ENCODE measurements at places on chromosomes 1 and 21.
A peak's percentile ranks its signal among the peaks of the same experiment; 100 is the strongest.

DNA sequence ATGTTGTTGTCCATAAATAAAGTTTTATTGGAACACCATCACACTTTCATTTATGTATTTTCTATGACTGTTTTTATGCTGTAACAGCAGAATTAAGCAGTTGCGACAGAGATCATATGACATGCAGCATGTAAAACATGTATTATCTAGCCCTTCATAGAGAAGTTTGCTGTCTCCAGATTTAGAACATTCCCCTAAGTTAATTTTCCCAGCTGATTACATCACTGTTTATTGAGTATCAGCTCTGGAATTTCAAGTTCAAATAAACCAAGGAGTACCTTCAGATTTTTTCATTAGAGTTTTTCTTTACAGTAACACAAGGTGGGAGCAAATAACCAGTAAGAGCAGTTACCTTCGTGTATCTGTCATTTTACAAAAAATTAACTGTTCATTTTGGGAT, 792.8 kb downstream of the USP25 start:
- no peak for DNase-seq

- peak; percentile 56 for DNase-seq
Measured at GRCh38 chr21:34351786-34352241, 12.0 kb upstream of the KCNE2 start.

DNA sequence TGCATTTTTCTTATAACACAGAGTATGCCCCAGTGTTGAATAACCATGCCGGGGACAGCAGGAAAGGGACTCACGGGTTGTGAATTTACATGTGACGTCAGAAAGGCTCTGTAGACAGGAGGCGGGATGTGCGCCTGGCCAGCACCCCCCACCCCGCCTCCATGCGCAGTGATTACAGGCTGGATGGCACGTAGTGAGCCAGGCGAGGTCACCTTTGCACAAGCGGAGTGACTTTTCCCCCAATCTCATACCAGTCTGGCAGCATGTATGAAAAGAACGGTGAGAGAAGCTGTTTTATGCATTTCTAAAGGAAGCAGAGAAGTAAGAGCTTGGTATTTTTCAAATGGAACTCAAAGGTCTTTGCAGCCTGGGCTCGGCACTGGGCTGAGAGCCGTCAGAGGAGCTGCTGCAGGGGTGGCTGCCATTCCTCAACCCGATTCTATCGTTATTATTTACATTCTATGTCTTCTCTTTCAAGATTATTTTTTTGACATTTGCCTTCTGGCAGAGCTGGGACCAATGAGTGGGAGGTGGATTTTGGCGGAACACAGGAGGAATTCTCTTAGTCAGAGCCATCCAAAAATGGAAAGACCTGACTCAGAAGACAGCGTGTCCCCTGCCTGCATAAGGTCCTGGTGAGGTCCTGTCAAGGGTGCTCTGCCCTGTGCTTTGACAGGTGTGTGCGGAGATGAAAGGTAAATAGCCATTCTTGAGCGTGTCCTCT, 115.6 kb upstream of the SLC45A1 start:
- DNase-seq, result no peak

GRCh38 chr1:235883261-235883927, 16.7 kb upstream of the LYST start:
- DNase-seq, result peak; percentile 68

DNA sequence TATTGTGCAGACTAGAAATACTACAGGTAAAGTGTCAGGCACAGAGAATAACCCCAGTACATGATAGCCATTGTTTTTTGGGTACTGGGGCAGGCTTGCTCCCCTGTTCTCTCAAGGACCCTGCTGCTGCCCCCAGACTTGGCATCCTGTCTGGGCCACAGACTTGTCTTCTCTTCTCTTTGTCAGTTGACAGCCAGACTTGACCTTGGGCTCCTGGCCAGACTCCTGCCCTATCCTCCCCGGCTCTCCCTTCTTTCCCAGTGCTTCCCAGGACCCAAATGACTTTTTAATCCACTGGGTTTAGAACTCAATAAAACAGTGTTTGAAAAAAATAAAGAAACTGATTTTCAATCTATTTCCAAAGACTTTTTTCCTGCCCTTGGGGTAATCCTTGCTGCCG, 43.2 kb downstream of the ZSCAN20 start:
- no peak for DNase-seq

GRCh38 chr1:195939844-195940243, 668.4 kb downstream of the KCNT2 start:
- DNase-seq, result no peak

- DNase-seq, result no peak
Measured at GRCh38 chr1:211920141-211920572, 89.6 kb upstream of the LPGAT1 start.

DNA sequence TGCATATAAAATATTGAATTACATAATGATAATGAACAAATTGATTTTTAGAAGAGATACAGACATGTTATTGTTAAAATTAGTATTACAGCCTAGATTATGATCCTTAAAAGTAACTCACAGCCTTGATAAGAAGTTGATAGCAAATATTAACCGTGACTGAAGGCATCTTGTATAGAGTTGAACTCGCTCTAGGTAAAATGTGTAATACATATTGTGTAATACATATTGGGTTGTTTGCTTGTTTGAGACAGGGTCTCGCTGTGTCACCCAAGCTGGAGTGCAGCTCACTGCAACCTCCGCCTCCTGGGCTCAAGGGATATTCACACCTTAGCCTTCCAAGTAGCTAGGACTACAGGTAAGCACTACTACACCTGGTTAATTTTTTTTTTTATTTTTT, 269.9 kb downstream of the BRINP3 start:
- no peak for DNase-seq

- no peak for DNase-seq
Measured at GRCh38 chr1:63770381-63770780, 3.4 kb upstream of the ROR1 start.

GRCh38 chr1:206658264-206658980, 23.1 kb downstream of the DYRK3 start:
- no peak for DNase-seq

GRCh38 chr1:56329970-56330369, 249.4 kb downstream of the PLPP3 start:
- DNase-seq, result peak; percentile 66

DNA sequence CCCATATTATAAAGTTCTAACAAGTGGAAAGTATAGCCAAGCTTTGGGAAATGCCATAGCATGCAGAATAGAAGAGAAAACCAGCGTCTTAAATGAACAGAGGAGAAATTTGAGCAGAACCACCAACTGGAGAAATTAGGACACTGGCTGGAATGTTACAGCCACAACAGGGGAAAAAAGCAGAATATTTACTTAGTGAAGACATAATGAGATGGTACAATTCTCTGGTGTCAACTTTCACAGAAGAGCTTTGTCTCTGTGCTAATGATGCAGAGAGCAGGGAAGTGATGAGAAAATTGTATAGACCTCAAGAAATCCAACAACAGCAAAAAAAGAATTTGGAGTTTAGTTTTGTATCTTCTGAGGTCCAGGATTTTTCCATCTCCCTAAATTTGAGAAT, 249.7 kb downstream of the KIF26B start:
- no peak for DNase-seq

- DNase-seq, result no peak
Measured at GRCh38 chr1:156108664-156109241, 5.8 kb upstream of the LMNA start.

DNA sequence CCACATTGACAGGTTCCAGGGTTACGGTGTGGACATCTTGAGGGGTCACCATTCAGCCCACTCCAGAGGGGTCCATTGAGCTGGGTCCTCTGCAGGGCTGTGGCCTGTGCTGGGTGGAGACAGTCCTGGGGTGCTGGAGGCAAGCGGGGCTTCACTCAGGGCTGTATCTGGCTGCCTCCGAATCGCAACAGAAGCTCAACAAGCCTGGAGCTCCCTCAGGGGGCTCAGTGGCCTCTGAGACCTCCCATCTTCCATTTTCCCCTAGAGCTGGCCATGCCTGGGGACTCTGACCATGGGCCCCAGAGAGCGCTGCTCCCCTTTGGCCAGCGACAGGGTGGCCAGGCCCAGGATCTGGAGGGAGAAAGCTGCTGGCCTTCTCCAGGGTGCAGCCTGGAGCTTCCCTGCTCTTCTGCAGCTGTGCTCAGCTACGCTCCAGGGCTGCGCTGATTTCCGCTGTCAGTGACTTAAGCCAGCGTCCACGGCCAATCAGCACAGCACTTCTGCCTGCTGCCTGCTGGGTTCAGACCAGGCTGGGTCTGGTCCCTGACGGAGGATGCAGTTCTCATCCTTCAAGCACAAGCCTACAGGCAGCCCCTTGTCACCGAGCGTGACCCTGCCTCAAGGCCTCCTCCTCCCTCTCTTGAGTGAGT, 45.0 kb upstream of the ADARB1 start:
- no peak for DNase-seq

- DNase-seq, result no peak
Measured at GRCh38 chr1:40648928-40649591, 16.4 kb downstream of the RIMS3 start.

DNA sequence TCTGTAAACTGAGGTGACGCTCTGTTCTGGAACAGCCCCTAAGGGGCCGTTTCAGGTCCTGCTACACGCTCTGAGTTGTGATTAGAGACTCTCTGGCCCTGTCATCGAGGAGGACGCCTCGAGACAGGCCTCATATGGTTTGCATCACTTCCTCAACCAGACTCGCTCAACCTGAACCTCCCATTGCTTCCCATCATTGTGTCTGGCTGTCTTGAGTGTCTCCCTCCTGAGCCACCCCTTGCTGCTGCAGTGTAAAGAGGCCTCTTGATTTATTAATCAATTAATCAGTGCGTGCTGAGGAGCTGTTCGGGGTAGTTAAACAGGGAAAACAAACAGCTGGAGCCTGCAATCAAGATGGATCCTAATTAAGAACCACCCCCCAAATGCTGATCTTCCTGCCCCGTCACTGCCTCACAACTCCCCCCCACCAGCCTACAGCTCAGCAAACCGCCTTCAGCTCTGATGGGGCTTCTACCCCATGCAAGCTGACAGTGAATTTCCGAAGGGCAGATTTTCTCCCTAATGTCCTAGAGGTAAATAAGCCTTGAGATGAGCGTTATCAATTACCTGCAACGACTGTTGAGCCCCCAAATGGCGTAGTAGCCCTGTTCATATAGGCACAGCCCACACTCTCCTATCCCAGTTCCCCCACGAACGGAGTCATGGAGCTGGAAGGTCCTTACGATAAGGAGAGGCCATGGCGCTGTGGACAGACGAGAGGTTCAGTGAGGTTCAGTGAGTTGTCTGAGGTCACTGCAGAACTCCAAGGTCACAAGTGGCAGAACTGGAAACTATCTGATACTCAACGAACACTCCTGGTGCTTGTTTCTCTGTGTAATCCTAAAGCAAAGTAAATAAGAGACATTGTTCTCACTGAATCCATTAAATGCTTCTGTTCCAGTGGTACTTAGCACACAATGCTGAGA, 210.6 kb downstream of the KIF26B start:
- no peak for DNase-seq

- DNase-seq, result no peak
Measured at GRCh38 chr1:114803001-114803400, 22.5 kb upstream of the SIKE1 start.

DNA sequence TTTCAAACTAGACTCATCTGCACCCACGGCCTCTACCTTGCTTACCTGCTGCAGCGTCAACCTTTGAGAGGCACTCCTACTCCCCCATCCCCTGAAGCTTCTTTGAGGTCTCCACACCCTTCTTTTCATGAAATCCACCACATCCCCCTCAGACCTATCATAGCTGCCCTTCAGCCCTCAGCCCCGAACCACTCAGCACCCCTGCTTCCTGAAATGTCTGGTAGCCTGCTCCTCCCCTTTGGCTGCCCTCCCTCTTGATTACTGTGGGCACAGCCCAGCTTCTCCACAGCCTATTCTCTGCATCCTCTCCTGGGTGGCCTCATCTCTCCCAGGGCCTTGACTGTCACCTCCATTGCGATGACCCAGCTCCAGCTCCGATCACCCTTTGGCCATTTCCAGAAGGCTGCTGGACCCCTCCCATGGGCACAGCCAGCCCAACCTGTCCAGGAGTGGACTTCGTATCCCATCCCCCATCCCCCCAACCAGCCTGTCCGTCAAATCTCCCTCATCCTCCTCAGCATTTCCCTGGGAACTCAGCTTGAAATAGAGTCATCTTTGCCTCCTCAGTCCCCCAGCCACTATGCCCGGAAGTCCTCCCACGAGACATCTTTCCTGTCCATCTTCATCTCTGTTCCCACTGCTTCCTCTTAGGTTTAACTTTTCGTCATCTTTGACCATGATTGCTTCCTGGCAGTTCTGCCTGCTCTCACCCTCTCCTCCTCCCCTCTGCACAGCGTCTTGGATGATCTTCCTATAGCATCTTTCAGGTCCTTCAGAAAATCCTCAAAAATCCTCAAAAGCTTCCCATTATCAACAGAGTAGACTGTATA, 6.1 kb upstream of the ADORA1 start:
- DNase-seq, result peak; percentile 42

DNA sequence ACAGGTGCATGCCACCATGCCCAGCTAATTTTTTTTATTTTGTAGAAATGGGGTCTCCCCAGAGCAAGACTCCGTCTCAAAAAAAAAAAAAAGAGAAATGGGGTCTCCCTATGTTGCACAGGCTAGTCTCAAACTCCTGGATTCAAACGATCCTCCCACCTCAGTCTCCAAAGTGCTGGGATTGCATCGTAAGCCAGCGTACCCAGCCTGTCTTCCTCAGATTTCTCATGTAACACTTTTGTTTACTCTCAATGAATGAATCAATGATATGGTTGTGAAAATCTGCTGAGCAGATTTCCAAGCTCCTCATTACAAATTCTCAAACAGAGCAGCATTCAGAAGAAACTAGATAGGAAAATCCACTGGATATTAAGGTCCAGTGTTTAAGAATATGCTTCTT, 6.6 kb downstream of the CMPK1 start:
- DNase-seq, result no peak

DNA sequence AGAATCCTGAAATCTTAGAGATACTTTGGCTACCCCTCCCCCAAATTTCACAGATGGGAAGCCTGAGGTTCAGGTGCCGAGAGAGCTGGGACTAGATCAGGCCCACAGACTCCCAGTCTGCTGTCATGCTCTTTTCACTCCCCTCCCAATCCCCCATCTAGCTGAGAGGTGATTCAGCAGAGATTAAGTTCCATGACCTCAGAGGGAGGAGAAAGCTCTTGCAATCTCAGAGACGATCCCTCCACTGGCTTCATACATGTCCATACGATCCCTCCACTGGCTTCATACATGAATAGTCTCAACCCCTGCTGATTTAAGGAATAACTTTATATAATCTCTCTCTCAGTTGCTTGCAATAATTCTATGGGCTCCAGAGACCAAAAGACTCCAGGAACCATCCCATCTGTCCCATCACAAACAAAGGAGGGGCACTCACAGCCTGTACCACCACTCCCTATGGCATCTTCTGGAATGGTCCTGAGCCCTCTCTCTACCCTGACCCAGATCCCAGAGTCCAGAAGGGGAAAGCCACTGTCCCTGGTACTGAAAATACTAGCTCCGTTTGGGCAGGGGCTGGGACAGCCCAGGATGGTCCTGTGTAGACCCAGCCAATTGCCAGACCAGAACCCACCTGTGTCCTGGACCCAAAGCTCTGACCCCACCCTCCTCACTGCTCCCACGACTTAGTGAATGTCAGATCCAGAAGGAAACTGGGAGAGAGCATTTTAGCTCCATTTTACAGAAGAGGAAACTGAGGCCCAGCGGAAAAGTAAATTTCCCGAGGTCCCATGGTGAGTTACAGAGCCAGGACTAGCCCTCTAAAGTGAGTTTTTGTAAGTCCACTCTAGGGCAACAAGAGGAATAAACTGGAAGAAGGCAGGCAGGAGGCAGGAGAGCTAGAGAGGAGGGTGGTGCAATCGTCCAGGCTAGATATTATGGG, 27.1 kb downstream of the RIMS3 start:
- DNase-seq, result no peak

- DNase-seq, result no peak
Measured at GRCh38 chr1:225700164-225700821, 47.4 kb upstream of the ENAH start.

Measured in inflammatory macrophage treated with lipopolysaccharide for 1 hour (primary cell).